ENCODE measurements at places on chromosomes 4 and X.

DNA sequence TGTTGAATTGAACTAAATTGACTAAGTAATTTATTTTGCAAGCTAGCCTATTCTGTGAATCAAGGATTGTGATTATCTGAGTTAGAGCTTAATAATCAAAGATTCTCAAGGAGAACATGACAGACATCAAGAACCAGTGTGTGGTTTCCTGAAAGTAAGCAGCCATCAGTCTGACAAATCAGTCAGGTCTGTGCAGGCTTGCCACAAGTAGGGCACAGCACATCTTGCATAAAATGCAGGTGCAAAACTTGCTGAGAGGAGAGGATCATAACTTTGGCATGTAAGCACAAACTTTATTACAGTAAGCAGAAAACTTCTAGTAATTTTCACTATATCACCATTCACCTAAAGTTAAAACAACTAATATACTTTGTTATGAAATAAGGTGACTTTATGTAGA lies 22.5 kb downstream of the FAM241A start:
- no peak for DNase-seq

DNA sequence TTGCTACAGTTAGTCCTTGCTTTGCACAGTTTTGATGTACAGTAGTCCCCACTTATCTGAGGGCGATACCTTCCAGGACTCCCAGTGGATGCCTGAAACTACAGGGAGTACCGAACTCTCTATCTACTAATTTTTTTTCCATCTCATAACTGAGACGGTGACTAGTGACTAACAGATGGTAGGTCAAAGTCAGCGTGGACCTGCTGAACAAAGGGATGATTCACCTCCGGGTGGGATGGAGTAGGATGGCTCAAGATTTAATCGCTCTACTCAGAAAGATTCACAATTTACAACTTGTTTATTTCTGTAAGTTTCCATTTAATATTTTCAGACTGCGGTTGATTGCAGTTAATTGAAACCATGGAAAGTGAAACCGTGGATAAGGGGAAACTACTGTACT lies 655.8 kb downstream of the ZNF674 start:
- DNase-seq, result no peak

DNA sequence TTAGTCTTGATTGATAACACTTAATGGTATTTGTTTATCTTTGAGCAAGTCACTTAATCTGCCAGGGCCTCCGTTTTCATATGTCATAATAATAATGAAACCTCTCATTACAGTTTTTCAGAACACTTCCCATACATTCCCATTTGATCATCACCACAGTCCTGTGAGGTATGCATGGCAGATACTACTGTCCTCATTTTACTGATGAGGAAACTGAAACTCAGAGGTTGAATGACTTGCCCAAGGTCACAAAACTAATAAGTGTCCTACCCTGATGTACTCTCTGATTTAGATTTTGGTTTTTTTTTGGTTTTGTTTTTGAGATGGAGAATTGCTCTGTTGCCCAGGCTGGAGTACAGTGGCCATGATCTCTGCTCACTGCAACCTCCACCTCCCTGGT lies 25.7 kb downstream of the ZFX start:
- no peak for DNase-seq

DNA sequence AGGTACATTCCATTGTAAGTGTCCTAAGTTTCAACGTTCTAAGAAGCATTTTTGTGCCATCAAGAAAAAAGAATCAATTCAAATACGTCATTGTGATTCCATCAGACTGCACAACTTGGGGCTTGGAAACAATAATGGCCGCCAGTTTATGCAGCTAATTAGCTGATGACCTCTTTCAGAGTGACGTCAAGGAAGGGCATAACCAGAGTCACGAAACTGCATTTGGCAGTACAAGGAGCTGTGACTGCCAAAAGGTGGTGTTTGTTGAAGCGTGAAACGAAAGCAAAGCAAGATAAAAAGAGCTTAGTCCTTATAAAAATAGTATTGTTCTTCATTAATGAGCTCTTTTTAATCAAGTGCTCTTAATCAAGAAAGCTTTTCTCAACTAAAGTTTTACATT lies 81.1 kb upstream of the SH3RF1 start:
- no peak for DNase-seq

DNA sequence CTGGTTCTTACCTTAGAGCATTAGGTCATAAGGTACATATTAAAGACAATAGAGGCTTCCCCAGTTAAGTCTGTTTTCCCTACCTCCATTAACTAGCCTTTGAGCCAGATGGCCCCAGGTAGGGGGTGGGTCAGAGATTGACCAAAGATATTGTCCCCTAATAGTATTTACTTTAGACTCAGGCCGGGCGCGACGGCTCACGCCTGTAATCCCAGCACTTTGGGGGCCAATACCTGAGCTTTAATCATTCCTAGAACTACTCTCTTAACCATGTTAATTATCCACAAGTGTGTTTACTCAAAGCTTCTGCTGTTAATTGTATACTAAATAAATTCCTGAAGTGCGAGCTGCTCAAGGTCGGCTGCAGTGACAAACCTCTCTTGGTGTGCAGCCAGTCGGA lies 28.0 kb upstream of the AMBN start:
- DNase-seq, result no peak

GRCh38 chr4:71833232-71833900 lies 49.5 kb upstream of the GC start:
- DNase-seq, result no peak

DNA sequence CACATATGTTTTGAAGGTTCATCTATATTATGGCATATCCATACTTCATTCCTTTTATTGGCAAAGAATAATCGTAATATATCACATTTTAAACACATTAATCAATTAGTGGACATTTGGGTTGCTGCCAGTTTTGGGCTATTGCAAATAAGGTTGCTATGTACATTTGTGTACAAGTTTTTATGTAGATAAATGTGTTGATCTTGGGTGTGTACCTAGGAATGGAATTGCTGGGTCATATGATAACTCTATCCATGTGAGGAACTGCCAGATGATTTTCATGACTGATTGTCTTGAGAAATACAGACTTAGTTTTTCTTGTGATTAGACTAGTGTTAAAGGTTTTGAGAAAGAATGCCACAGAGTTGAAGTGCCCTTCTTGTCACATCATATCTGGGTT lies 99.2 kb upstream of the RAB40AL start:
- no peak for DNase-seq

- DNase-seq, result no peak
Measured at GRCh38 chrX:2449135-2449886, 51.5 kb downstream of the DHRSX start.

- DNase-seq, result no peak
Measured at GRCh38 chr4:79155336-79155735, 170.5 kb downstream of the NAA11 start.

DNA sequence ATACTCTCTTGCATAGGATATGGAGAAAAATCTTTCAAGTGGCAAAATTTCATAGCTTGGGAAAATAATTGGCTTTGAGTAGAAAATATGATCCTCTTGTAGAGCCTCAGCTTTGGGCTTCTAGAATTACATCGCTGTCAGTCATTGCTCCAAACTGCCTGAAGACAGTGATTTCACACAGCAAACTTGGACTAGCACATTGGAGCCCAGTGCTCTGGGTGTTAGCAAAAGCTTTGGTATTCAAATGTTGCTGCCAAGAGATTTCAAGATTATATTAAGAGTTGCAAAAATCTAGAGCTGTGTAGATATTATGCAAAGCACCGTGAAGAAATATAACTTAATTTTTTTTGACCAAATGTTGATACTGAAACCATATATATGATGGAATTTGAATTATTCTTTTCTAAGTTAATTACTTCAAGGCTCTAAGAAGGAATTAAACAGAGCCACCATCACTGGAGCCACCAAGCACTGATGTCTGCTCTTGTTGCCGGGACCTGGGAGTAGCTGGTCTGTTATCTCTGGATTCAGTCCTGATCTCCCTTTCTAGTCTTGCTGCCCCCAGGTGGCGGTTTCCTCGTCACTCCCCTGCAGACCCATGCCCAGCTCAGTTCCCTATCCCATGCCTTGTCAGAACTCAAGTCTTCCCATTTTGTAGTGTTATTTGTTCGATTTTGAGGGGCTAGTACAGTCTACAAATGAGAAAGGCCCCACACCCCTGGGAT lies 260.7 kb upstream of the SFRP2 start:
- DNase-seq, result peak; percentile 2

DNA sequence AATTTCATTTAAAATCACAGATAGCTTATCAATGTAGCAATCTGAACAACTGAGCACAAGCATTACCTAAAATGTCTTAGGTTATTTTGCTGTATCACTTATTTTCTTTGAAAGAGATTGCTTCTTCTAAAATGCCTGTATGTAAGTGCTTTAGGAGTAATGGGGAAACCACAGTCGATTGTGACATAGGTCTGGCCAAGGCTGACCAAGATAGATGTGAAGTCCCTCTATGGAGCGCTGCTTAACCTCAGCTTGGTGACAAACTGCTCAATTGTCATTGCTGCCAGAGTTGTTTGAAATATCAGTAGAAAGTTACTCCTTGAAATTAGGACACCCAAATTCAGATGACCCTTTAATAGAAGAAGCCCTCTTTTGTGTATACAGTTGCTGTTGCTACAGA lies 401.9 kb upstream of the NDST4 start:
- DNase-seq, result no peak

DNA sequence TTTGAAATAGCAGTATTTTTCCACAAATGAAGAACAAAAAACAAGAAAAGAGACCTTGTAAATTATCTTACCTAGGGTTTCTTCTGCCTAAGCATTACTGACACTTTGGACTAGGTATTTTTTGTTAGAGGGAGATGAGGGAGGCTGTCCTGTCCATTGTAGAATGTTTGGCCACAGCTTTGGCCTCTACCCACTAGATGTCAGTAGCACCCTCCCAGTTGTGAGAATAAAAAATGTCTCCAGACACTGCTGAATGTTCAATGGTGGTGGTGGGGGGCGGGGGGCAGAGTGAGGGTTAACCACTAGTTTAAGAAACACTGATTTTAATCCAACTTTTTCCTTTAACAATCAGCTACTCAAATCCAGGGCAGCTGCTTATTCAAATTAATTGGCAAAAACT lies 25.8 kb downstream of the OTUD4 start:
- DNase-seq, result no peak

GRCh38 chrX:118272242-118272641 lies 73.7 kb upstream of the WDR44 start:
- DNase-seq, result no peak

- DNase-seq, result no peak
Measured at GRCh38 chrX:87409113-87409841, 108.3 kb upstream of the KLHL4 start.

- no peak for DNase-seq
Measured at GRCh38 chr4:85482010-85482738, 7.2 kb downstream of the ARHGAP24 start.

DNA sequence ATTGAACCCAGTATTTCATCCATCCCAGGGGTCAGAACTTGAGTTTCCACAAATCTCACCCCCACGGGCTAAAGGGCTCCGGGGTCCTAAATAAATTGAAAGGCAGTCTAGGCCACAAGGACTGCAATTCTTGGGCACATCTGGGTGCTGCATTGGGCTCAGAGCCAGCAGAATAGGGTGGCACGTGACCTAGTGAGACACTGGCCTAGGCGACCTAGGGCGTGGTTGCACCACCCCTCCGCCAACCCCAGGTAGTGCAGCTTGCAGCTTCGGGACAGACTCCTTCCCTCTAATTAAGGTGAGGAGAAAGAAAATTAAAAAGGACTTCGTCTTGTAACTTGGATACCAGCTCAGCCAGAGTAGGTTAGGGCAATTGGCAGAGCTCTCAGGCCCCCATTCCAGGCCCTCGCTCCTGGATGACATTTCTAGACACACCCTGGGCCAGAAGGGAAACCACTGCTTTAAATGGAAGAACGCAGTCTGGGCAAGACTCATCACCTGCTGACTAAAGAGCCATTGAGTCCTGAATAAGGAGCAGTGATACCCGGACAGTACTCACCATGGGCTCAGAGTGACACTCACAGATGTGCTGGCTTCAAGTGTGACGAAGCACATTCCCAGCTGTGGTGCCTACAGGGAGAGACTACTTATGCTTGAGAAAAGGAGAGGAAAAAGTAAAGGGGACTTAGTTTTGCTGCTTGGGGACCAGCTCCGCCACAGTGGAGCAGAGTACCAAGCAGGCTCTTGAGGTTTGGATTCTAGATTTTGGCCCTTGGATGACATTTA lies 735.4 kb downstream of the FSTL5 start:
- no peak for DNase-seq

DNA sequence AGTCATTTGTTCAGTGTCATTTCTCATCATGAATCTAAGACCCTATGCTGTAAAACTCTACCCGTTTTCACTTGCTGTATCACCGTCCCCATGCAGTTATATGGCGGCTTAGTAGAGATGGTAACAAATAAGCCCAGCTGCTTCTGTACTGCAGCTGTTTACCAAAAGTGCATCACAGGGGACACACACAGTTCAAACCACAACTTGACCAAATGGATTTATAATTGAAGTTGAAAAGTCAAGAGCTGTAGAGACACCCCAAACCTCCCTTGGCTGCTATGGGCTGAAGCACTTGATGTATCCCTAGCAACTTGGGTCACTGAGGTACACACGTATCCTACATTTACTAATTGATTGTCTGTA lies 219.0 kb upstream of the FGF13 start:
- DNase-seq, result no peak

- DNase-seq, result no peak
Measured at GRCh38 chr4:11605597-11605996, 176.9 kb upstream of the HS3ST1 start.

DNA sequence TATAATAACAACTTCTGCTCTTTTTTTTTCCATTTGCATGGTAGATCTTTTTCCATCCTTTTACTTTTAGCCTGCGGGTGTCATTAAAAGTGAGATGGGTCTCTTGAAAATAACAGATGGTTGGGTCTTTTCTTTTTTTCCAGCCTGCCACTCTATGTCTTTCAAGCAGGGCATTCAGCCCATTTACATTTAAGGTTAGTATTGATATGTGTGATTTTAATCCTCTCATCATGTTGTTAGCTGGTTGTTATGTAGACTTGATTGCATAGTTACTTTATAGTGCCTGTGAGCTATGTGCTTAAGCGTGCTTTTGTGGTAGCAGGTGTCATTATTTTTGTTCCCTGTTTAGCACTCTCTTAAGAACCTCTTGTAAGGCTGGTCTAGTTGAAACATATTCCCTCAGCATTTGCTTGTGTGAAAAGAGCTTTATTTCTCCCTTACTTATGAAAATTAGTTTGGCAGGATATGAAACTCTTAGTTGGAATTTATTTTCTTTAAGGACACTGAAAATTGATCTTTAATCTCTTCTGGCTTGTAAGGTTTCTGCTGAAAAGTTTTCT lies 326.1 kb downstream of the SH3BGRL start:
- DNase-seq, result no peak

- no peak for DNase-seq
Measured at GRCh38 chr4:152039023-152039481, 278.2 kb upstream of the GATB start.

GRCh38 chr4:183936574-183937345 lies 31.7 kb downstream of the STOX2 start:
- DNase-seq, result no peak

GRCh38 chr4:10205223-10205622 lies 88.6 kb upstream of the WDR1 start:
- no peak for DNase-seq

GRCh38 chr4:28435314-28435713 lies 1574.7 kb downstream of the STIM2 start:
- DNase-seq, result no peak

GRCh38 chr4:75141162-75141561 lies 208.2 kb downstream of the PARM1 start:
- DNase-seq, result no peak

GRCh38 chrX:9327747-9328145 lies 137.1 kb upstream of the TBL1X start:
- DNase-seq, result no peak
